Naive B cell (primary cell): ENCODE measurements at places on chromosomes 2 and 18. TPM values are rescaled to one million over a fixed set of nuclear protein-coding genes. Genes with fewer than 3 reads are reported as not detected.

DNA sequence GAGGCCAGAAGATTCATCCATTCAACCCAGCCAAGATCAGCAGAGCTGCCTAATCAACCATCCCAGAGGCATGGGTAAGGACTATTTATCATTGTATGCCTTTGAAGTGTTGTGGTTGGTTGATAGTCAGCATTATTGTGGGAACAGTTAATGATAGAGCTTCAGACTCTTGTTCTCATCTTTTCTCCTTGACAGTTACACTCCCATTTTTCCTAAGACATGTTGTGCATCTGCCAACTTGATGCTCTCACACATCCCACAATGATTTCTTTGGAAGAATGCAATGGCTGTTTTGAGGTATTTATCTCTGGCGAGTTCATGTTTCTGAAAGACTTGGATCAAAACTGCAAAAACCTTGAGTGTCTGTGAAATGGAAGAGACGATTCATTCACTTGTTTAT, 55.4 kb downstream of the FASTKD2 start:
- DNase-seq, result no peak
- H3K4me3 ChIP-seq, result no peak overlapping the region
- no peaks in the 10 kb centered on the region for H3K36me3 ChIP-seq

DNA sequence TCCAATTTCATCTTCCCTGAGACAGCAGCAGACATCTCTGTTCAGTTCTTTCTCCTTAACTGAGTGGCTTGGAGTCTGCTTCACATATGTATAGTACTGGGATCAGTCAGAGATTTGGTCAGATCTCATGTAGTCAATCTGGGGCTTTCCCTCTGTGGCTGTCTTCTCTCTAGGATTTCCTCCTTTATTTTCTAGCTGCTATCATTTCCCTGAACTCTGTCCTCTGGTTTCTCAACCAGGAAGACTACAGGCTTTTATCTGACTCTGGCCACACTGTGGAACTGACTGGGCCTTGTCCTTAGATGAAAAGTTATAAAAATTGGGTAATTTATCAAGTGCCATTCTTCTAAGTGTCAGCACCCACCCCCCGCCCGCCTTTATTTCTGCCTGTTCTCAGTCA, 121.0 kb downstream of the RAPGEF4 start:
- H3K27ac ChIP-seq, result no peak overlapping the region
- peaks cover 12% of the 10 kb centered on the region for H3K27me3 ChIP-seq
- DNase-seq, result no peak
- no peaks in the 10 kb centered on the region for H3K4me1 ChIP-seq
- H3K36me3 ChIP-seq, result no peaks in the 10 kb centered on the region
- no peak overlapping the region for H3K4me3 ChIP-seq

- H3K4me1 ChIP-seq, result peaks cover 46% of the 10 kb centered on the region
- peak overlapping the region; percentile 91 for H3K4me3 ChIP-seq
- DNase-seq, result peak; percentile 46
- H3K36me3 ChIP-seq, result peaks cover 5% of the 10 kb centered on the region
Observed at GRCh38 chr2:170815746-170816503, 762 bp upstream of the GAD1 start.

GRCh38 chr2:26607698-26608097, 33.5 kb downstream of the CIB4 start:
- peaks cover 8% of the 10 kb centered on the region for H3K27me3 ChIP-seq
- H3K4me1 ChIP-seq, result peaks cover 23% of the 10 kb centered on the region
- H3K4me3 ChIP-seq, result no peak overlapping the region
- H3K27ac ChIP-seq, result no peak overlapping the region
- H3K36me3 ChIP-seq, result peaks cover 7% of the 10 kb centered on the region

- no peaks in the 10 kb centered on the region for H3K36me3 ChIP-seq
- DNase-seq, result peak; percentile 24
- peak overlapping the region; percentile 86 for H3K27ac ChIP-seq
- H3K4me3 ChIP-seq, result no peak overlapping the region
- H3K27me3 ChIP-seq, result peaks cover 7% of the 10 kb centered on the region
- peaks cover 17% of the 10 kb centered on the region for H3K4me1 ChIP-seq
Observed at GRCh38 chr18:10400534-10401307, 53.7 kb upstream of the APCDD1 start.

DNA sequence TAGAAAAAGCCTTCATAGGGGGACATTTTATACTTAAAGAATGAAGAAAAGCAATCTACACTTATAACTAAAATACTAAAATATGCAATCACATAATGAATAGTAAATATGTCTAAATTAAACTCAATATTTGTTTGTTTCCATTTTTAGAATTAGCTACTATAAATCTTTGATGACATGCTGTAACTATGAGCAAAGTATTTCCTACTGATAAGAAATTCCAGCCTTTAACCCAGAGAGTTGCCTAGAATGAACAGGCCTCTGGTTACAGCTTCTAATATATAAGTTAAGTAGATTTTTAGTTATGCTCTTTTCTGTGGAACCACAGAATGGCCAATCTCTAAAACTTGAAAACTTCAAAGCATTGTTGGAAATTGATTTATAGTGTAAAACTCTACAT, 1465.6 kb upstream of the ZEB2 start:
- no peaks in the 10 kb centered on the region for H3K27me3 ChIP-seq
- DNase-seq, result no peak
- H3K4me1 ChIP-seq, result no peaks in the 10 kb centered on the region

- H3K27me3 ChIP-seq, result no peaks in the 10 kb centered on the region
- no peak overlapping the region for H3K4me3 ChIP-seq
- H3K4me1 ChIP-seq, result peaks cover 12% of the 10 kb centered on the region
- H3K27ac ChIP-seq, result no peak overlapping the region
Observed at GRCh38 chr2:159082119-159082518, 113.7 kb downstream of the TANC1 start.

- H3K27ac ChIP-seq, result peak overlapping the region; percentile 80
- no peak for DNase-seq
- H3K27me3 ChIP-seq, result peaks cover 36% of the 10 kb centered on the region
- H3K4me3 ChIP-seq, result no peak overlapping the region
- H3K4me1 ChIP-seq, result peaks cover 58% of the 10 kb centered on the region
Observed at GRCh38 chr2:20672201-20672951, 5.4 kb downstream of the GDF7 start.

DNA sequence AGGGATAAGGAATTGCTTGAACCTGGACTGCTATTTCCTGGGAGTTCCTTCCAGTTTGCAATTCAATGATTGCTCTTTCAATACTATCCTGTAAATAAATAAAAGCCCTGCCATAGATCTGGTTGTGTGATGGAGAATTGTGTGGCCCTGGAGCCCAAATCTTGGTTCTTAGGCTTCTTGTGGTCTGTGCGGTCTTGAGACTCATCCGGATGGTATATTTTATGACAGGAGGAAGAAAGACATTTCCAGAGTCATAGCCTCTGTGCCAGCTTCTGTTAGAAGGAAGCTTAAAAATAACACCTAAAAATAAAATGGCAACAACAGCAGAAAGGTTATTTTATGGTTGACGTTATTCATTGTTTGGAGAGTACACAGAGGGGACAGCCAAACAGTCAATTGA, 137.7 kb downstream of the ABCA12 start:
- no peak for DNase-seq
- H3K27me3 ChIP-seq, result no peaks in the 10 kb centered on the region
- H3K36me3 ChIP-seq, result no peaks in the 10 kb centered on the region
- H3K4me1 ChIP-seq, result peaks cover under 1% of the 10 kb centered on the region
- no peak overlapping the region for H3K27ac ChIP-seq

GRCh38 chr2:165016772-165017411, 61.6 kb upstream of the SLC38A11 start:
- no peak overlapping the region for H3K4me3 ChIP-seq
- peaks cover 5% of the 10 kb centered on the region for H3K27me3 ChIP-seq
- no peaks in the 10 kb centered on the region for H3K4me1 ChIP-seq
- no peaks in the 10 kb centered on the region for H3K36me3 ChIP-seq
- DNase-seq, result peak; percentile 56

GRCh38 chr2:144270951-144271350, 249.0 kb downstream of the ZEB2 start:
- no peak for DNase-seq
- H3K36me3 ChIP-seq, result no peaks in the 10 kb centered on the region
- H3K27ac ChIP-seq, result no peak overlapping the region
- no peak overlapping the region for H3K4me3 ChIP-seq
- peaks cover 18% of the 10 kb centered on the region for H3K4me1 ChIP-seq
- no peaks in the 10 kb centered on the region for H3K27me3 ChIP-seq

DNA sequence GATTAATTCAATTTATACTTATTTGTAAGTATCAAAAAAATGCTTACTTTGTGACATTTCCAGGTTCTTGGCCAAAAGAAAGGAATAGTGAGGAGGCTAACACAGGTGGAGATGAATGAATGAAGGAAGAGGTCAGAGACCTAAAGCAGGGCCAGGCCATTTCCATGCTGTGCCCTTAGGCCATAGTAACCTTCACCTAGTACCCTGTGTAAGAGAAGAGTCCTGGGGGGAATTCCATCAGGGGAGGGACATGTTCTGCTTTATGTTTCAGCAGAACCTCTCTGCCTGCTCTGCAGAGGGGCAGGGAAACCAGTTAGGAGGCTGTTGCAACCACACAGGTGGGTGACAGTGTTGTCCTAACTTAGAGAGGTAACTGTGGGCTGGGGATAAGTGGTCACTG, 204.2 kb upstream of the CDH20 start:
- no peaks in the 10 kb centered on the region for H3K27me3 ChIP-seq
- no peak for DNase-seq
- H3K4me1 ChIP-seq, result no peaks in the 10 kb centered on the region
- H3K27ac ChIP-seq, result no peak overlapping the region
- H3K4me3 ChIP-seq, result no peak overlapping the region

GRCh38 chr2:120929829-120930228, 194.2 kb downstream of the GLI2 start:
- H3K4me3 ChIP-seq, result no peak overlapping the region
- no peak overlapping the region for H3K27ac ChIP-seq
- no peak for DNase-seq
- no peaks in the 10 kb centered on the region for H3K4me1 ChIP-seq
- H3K27me3 ChIP-seq, result no peaks in the 10 kb centered on the region
- no peaks in the 10 kb centered on the region for H3K36me3 ChIP-seq

DNA sequence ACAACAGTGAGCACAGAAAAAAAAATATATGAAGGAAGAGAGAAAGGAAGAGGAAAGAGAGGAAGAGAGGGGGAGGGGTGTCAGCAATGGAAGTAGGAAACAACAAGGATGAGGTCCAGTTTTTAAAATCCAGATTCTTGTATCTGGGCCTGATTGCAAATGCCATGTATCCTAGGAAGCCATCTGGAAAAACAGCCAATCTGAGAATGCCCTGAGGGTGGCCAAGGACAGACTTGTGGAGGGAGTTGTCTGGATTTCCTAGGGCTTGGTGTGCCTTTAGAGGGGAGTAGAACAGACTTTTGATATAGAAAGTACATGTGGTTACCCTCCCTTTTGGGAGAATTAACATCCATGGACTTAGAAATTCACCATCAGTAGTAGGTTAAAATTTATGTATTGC, 47.1 kb downstream of the PRKCE start:
- H3K4me1 ChIP-seq, result peaks cover 55% of the 10 kb centered on the region
- no peaks in the 10 kb centered on the region for H3K27me3 ChIP-seq
- H3K36me3 ChIP-seq, result peaks cover 11% of the 10 kb centered on the region
- no peak overlapping the region for H3K4me3 ChIP-seq
- DNase-seq, result no peak
- peak overlapping the region; percentile 89 for H3K27ac ChIP-seq

DNA sequence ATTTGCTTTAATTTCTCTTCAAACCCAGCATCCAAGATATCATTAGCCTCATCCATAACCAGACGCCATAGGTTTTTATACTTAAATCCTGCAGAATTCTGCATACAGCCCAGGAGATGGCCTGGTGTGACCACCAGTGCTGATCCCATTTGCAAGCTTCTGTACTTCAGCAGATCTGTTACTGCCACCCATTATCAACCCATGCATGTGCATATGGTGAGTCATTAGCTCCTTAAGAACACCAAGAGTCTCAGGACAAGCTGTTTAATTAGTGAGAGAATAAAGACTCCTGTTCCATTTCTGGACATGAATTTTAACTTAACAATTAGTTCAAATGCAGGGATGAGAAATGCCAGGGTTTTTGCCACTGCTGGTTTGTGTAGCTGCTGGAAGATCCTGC, 110.7 kb upstream of the TANK start:
- H3K27me3 ChIP-seq, result peaks cover 39% of the 10 kb centered on the region
- H3K4me3 ChIP-seq, result no peak overlapping the region
- DNase-seq, result no peak
- no peaks in the 10 kb centered on the region for H3K4me1 ChIP-seq
- no peaks in the 10 kb centered on the region for H3K36me3 ChIP-seq
- no peak overlapping the region for H3K27ac ChIP-seq

The UBR3 gene
- polyA plus RNA-seq, result 6.9 TPM

The MATN3 gene
- not detected for polyA plus RNA-seq

The MALL gene
- polyA plus RNA-seq, result not detected

The GLI2 gene
- not detected for polyA plus RNA-seq

The MRO gene
- not detected for polyA plus RNA-seq

The ELOA2 gene
- not detected for polyA plus RNA-seq

The MC5R gene
- not detected for polyA plus RNA-seq

The ADAM17 gene
- 13.3 TPM for polyA plus RNA-seq
